ENCODE measurements at places on chromosomes 16 and 17.

- no peak for DNase-seq
Measured at GRCh38 chr16:14309906-14310305, 238.8 kb downstream of the MRTFB start.

DNA sequence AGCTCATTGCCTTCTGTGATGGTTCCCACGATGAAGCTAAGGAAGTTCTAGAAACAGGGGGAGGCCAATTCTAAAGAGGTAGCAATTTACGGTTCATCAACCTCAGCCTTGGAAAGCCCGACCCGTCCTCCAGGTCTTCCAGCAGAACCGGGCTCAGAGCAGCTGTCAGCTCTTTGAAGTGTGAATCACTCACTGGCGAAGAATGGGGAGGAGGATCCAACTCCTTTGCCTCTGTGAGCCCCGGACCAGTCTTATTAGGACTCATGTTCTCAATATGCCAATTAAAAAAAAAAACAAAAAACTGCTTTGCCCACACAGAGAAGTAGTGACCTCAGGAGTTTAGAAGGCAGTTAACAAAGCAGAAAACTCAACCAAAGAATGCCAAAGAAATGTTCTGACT lies 31.4 kb downstream of the STX8 start:
- DNase-seq: no peak

DNA sequence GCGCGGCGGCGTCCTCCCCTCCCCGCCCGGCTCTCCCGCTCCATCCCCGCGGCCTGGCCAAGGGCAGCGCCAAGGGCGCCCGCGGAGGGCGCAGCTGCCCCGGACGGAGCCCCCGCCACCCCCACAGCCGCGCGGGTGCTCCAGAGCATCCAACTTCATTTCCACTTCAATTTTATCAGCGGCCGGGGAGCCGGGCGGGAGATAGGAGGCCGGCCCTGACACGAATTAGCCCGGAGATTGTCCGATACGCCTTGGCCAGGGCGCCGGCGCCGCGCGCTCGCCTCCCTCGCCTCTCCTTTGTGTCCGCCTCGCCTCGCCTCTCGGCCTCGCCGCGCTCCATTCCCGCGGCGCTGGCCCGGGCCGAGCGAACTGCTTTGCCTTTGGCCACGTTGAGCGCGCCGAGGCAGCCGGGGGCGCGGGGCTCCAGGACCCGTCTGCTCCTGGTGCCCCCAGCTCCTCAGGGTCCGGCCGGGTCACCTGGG lies 129.1 kb upstream of the LHX1 start:
- DNase-seq: peak; percentile 13

GRCh38 chr17:62321451-62321850 lies 58.9 kb upstream of the EFCAB3 start:
- no peak for DNase-seq

DNA sequence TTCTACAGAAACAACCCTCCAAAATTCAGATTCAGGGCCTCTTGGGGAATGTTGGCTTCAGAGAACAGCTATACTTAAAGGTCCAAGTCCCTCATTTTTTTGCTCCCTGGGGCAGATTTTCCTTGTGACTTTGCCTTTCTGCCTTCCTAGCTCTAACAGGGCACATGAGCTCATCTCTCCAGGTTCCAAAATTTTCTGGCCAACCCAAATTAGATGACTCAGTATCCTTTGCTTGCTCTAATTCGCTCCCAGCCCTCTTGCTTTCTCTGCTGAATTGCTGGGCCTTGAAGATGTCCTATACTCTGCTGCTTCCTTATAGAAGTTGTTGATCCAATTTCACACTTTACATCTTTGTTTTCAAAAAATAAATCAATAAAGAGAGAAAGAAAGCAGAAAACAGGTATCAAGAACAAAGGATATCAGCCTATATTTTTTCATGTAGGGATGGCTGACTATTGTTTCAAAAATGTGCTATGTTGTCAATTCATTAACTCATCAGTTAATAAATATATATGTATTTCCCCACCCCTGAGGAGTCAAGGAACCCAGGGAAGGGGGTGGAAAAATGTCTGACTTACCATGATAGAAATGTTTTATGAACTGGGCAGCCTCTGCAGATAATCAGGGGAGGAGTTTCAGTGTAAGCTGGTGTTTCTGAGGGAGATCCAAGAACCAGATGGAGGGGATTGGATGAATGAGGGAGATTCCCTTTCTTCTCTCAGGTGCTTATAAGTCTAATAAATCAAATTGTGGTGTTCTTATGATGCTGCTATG lies 1.0 kb upstream of the KRTAP4-2 start:
- DNase-seq: no peak

DNA sequence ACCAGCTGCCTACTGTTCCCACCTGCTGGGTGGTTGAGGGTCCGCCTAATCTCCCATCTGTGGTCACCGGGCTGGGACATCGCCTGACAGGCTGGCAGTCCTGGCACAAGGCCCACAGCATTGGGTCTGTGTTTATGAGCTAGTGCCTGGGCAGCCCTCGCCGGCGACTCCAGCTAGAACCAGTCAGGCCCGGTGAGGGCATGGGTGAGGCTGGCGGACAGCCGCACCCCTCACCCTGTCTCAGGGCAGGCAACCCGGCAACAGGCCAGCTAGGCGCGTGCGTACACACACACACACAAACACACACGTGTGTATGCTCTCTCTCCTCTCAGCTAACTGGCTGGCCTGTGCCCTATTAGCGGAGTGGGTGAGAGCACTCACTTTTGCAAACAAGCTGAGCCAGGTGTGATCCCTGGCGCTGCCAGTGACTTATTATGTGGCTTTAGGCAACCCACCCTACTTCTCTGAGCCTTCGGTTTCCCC lies 10.4 kb downstream of the HSD11B2 start:
- DNase-seq: peak; percentile 89

DNA sequence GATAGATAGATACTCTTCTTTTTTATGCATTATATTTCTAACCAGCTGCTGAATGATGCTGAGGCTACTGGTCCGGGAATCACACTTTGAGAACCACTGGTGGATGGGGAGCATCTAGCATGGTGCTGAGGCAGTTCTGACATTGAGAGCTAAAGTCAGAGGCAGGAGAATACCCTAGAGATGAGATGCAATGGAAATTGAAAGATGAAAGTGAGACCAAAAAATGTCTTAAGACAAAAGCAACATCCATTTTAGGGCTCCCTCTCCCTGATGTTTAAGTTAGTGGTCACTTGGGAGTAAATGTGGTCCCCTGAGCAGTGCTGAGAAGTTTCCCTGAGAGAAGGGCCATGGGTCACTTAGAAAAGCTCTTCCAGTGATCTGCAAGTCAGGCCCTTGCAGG lies 6.8 kb downstream of the PCTP start:
- DNase-seq: no peak

GRCh38 chr16:85505794-85506634 lies 107.1 kb upstream of the GSE1 start:
- no peak for DNase-seq

GRCh38 chr16:56262551-56263245 lies 71.4 kb downstream of the GNAO1 start:
- DNase-seq: no peak

DNA sequence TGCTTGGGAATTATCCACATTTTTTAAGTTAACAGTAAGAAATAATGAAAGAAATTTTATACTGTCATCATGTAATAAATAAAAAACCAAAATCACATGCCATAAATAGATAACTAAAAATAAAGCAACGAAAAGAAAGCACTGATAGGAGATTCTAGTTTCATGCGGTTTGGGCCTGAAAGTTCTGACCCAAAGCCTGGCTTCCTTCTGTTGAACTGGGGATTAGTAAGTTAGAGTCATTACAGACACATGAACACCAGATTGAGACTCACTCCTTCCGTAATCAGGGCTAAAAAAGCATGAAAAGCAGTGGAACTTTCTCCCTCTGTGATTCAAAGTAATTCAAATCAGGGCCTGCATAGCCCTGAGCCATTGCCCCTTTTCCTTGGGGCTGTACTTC lies 13.2 kb upstream of the SLC6A2 start:
- no peak for DNase-seq

GRCh38 chr17:10646392-10646990 lies 10.6 kb downstream of the MYH3 start:
- peak; percentile 67 for DNase-seq

- DNase-seq: no peak
Measured at GRCh38 chr16:64543441-64543840, 578.4 kb downstream of the CDH11 start.

- peak; percentile 53 for DNase-seq
Measured at GRCh38 chr16:23391381-23392222, 61.4 kb downstream of the COG7 start.

- peak; percentile 38 for DNase-seq
Measured at GRCh38 chr16:89828199-89828869, at the start of gene SPIRE2. TSS of gene SPIRE2 (plus strand) at chr16:89828475. CDS start at chr16:89828551, 76 bp downstream.

- DNase-seq: no peak
Measured at GRCh38 chr17:82399601-82400101, 18.5 kb upstream of the HEXD start.

- DNase-seq: no peak
Measured at GRCh38 chr16:87627542-87628245, 25.4 kb downstream of the JPH3 start.

DNA sequence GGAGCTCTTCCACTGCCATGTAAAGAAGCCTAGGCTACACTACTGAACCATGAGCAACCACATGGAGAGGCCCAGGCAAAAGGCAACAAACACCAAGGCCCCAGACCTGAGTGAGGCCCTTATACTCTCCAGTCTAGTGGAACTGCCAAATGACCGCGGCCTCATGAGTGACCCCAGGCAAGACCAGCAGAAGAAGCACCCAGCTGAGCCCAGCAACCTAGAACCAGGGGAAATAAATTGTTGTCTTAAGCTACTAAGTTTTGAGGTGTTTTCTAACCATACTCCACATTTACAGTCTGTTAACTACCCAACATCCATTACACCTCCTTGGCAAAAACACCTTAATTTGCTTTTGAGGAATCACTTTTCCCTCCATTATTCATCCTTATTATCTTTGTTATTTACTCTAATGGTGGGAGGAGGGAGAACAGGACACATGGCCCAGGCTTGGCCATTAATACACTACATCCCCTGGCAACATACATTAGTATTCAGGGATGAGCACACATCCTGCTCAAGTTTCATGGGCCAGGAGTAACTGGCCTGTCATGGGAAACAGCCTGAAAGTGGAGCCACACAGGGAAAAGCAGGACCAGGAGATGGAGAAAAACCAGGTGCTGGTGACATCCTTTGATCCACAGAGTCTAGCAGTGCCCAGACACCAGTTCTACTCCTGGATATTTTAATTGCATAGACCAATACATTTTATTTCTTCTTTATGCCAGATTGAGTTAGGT lies 26.2 kb downstream of the SLC39A11 start:
- DNase-seq: no peak

DNA sequence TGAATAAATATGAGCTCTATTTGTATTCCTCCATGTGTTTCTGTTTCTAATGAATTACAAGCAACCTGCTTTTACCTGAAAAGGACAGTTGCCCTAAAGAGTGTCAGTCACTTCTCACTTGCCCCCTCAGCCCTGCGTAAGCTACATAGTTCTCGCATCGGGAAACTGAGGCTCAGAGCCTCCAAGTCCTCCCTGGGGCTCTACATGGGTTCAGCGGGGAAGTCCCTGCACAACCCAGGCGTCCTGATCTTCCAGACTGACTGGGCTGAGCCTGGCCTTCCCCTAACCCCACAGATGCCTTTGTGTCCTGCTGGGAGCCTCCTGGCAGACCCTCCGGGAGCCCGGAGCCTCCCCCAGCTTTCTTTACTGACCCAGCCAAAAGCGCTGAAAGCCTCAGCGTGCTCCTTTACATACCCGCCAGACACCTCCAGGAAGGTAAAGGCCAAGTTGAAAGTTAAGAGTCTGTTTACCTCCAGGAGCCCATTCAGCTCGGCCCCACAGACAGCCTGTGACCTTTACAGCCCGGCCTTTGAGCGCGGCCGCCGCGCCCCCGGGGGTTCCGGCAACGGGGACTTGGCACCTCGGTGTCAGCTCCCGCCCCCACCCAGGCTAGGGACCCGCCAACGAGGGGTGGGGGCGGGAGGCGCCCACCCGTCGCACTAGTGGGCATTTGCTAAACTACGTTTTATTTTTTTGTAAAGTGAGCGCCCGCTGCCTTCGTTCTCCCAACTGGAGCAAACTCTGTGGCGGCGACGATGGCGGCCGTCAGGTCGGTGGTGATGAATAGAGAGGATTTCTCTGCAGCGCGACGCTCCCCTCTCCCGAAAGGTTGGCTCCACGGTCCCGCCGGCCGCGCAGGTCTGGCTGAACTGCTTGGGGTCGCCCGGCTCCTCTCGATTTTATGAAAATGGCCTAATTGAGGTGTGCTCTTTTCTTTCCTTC lies 4.4 kb upstream of the HOXB13 start:
- DNase-seq: no peak

- DNase-seq: no peak
Measured at GRCh38 chr17:77694391-77695363, 263.8 kb upstream of the TNRC6C start.

- no peak for DNase-seq
Measured at GRCh38 chr17:45060382-45060796, 728 bp upstream of the NMT1 start.

DNA sequence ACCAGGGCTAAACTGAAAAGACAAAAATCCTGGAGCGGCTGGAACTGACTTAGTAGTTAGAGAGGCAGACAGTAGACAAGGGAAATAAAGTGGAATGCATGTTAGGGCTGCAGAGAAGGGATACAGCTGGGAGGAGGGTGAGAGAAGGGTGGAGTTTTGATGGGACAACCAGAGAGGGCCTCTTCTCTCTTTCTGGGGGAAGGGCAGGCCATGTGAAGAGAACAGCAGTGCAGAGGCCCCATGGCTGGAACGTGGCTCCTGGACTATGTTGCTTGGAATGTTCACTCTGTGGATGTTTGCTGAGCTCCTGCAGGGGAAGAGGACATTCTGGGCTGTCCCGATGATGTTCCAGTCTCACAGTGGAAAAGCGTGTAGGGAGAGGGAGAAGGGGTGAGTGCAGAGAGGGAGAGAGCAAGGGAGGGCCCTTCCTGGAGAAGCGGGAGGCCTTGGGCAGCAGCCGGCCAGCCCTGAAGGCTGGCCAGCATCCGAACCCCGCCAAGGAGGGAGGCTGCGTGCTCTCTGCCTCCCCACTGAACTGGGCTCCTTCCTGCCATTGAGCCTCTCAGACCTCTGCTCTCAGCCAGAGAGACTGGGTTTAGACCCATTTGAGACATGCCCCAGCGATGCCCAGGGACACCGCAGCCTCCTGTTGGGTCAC lies 33.1 kb upstream of the GSE1 start:
- DNase-seq: no peak

DNA sequence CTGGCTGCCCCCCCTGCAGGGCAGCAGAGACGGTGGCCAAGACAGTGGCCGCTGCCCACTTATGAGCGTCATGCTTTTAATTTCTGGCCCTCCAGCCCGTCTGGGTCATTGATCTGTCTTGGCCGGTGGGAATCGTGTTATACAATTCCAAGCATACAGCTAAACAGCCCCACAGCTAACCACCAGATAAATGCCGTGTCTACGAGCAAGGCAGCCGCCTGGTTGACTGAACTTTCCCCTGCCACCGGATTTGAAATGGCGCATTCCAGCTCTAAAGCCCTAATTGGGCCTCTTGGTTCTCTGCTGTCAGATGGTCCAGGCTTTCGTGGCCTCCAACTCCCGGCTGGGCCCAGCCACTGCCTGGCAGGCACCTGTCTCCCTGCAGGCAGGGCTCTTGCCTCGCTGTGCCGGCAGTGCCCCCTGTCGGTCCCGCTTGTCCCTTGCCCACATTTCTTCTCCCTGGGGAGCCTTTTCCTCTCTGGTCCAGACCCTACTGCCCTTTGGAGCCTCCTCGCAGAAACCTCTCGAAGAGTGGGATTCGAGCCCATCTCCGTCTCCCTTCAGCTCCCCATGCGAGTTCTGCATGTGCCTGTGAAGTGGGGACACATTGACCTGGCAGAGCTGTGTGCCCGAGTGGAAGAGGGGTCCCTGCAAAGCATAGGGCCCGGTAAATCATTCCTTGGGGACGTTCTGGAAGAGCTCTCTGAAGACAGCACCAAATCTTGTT lies 1.8 kb upstream of the RBFOX3 start:
- peak; percentile 93 for DNase-seq

GRCh38 chr17:29039764-29040598 lies 3.0 kb upstream of the PIPOX start:
- no peak for DNase-seq
